ENCODE measurements at places on chromosomes 7 and 10.

DNA sequence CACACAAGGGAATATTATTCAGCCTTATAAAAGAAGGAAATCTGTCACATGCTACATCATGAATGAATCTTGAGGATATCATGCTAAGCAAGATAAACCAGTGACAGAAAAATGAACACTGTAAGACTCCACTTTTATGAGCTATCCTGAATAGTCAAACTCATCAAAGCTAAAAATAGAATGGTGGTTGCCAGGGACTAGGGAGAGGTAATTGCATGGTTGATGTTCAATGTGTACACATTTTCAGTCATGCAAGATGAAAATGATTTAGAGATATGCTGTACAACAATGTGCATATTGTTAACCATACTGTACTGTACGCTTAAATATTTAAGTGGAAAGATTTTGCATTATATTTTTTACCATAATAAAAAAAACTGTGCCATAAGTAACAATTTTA, 1349.1 kb downstream of the XPNPEP1 start:
- no peak for DNase-seq

- DNase-seq = no peak
Observed at GRCh38 chr10:33376976-33377657, 42.6 kb upstream of the NRP1 start.

DNA sequence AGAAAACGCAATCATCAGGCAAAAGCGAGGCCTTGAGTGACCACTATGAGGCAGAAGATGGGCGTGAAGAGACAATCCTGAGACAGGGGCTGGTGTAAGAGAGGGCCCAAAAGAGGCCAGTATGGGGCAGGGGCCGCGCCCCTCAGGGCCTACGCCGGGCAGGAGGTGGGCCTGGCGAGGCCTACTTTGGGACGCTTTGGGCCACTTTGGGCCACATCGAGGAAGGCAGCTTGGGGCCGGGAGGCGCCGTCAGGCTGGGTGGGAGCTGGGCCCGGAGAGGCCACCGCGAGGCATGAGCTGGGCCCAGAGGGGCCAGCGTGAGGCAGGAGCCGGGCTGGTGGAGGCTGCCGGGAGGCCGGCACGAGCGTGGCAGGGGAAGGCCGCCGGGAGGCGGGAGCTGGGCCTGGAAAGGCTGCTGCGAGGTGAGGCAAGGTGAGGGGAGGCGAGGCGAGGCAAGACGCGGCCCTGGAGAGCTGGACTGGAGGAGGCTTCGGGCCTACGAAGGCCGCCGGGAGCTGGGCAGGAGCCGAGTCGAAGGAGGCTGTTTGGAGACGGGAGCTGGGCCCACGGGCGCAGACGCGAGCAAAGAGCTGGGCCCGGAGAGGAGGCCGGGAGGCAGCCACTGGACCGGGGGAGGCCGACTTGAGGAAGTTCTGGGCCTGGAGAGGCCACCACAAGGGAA, 171.3 kb downstream of the TPST1 start:
- no peak for DNase-seq

DNA sequence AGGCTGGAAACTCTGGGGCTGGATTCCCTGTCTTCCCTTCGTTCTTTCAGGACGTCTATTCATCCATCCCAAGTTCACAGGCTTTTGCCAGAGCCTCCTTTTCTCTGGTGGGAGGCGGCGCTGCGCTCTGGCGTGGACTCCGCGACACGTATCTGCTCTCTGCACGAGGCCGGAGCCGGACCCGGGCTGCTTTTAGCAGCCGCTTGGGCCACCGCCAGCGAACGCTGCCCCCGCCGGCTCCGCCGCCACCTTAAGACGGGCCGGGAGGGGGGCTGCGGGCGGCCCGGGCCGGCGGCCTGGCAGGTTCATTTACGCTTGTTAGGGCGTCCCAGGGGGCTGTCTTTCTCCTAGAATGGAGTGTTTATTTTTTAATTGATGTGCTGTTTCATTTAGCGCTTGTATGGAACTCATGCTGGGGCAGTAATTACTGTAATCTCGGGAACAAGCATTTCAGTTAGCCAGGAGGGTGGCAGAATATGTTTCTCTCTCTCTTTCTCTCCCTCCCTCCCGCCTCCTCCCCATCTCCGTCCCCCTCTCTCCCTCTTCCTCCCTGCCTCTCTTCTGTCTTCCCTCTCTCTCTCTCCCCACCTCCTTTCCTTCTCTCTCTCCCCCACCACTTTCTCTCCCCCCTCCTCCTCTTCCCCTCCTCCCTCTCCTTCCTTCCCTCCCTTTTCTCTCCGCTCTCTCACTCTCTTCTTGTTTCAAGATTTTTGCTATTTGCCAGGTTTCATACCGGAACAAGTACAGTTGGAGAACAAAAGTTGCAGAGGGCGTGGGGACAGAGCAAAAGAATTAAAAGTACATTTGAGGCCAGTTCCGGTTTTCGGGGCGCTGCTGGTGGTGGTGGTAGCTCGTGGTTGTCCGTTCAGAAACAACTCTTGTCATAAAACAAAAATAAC, 1.3 kb upstream of the FZD8 start:
- no peak for DNase-seq

- DNase-seq = no peak
Observed at GRCh38 chr7:36851382-36851781, 127.1 kb upstream of the AOAH start.

- no peak for DNase-seq
Observed at GRCh38 chr10:73758704-73759511, 14.7 kb downstream of the SEC24C start.

DNA sequence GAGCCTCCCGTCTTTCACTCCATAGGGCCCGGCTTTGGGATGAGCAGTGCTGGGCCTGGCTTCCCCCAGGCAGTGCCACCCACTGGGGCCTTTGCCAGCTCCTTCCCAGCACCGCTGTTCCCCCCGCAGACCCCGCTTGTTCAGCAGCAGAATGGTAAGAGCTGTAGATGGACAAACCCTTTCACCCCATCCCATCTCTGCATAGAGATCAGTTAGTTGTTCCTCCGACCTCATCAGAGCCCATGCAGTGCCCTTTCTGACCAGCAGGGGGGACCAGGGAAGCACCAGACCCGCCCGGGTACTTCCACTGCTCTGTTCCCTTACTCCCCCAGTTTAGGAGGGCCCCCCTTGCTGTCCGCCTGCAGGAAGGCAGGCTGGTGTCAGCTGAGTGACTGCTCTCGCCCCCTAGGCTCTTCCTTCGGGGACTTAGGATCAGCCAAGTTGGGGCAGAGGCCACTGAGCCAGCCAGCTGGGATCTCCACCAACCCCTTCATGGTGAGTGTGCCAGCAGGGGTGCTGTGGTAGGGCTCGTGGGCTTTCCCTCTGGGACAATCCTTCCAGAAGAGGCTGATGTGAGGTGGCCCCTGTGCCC, 9.8 kb downstream of the SAP25 start:
- DNase-seq = peak; percentile 77

- DNase-seq = no peak
Observed at GRCh38 chr7:135965602-135966001, 11.6 kb downstream of the MTPN start.

GRCh38 chr7:122248472-122248871, 56.1 kb downstream of the FEZF1 start:
- DNase-seq = no peak

DNA sequence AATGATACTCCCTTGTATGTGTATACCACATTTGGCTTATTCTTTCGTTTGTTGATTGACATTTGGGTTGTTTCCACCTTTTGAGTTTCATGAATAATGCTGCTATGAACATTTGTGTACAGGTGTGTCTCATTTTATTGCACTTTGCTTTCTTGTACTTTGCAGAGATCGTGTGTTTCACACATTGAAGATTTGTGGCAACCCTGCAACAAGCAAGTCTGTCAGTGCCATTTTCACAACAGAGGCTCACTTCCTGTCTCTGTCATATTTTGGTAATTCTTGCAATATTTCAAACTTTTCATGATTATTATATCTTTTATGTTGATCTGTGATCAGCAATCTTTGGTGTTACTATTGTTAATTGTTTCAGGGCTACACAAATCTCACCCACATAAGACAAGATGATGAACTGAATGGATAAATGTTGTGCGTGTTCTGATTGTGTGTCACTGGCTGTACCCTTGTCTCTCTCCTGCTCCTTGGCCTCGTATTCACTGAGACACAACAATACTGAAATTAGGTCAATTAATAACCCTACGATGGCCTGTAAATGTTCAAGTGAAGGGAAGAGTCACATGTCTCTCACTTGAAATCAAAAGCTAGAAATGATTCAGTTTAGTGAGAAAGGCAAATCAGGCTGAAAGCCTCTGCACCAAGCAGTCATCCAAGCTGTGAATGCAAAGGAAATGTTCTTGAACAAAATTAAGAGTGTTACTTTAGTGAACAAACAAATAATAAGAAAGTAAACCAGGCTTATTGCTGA, 133.6 kb upstream of the JCAD start:
- no peak for DNase-seq

DNA sequence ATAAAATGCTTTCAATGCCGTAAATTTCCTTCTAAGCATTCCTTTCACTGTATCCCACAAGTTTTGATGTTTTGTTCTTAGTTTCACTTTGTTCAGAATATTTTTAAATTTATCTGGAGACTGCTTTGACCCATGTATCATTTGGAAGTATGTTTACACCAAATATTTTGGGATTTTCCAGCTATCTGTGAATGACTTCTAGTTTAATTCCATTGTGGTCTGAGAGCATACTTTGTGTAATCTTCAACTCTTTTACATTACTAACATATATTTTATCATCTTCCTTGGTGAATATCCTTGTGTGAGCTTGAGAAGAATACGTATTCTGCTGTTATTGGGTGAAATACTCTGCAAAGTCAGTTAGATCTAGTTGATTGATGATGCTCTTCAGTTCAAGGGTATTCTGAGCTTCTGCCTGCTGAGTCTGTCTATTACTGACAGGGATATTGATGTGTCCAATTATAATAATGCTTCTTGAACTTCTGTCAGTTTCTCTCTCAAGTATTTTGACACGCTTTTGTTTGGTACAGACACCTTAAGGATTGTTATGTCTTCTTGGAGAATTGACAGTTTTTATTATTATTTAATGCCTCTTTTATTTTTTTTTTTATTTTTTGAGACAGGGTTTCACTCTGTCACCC, 31.6 kb downstream of the MKLN1 start:
- DNase-seq = no peak

- no peak for DNase-seq
Observed at GRCh38 chr10:49260644-49261296, 38.2 kb upstream of the C10orf71 start.

GRCh38 chr7:47764746-47765145, 182.8 kb upstream of the TNS3 start:
- no peak for DNase-seq

- DNase-seq = no peak
Observed at GRCh38 chr10:82564353-82565196, 689.6 kb downstream of the NRG3 start.

GRCh38 chr7:117185124-117185523, 137.7 kb downstream of the WNT2 start:
- DNase-seq = no peak

DNA sequence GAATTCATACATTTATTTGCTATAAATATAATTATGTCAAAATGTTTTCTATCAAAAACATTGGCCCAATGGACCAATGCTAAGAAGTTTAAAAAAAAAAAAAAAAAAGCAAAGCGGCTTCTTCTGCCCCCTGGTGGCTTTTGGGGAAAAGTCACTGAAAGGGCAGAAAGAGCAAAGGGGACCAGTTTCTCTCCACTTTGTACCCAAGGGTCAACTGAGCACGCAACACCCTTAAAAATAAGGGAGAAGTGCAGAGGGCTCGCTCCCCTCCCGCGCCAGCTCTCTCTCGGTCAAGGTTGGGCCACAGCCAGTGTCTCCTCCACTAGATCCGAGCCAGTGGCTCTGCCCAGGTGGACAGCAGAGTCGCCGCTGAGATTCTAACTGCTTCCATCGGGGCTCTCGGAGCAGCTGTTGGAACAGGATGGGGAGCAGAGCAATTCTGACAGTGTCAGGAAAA, 136.4 kb upstream of the FGFR2 start:
- no peak for DNase-seq

- DNase-seq = no peak
Observed at GRCh38 chr7:127366680-127367079, 25.8 kb downstream of the ZNF800 start.

DNA sequence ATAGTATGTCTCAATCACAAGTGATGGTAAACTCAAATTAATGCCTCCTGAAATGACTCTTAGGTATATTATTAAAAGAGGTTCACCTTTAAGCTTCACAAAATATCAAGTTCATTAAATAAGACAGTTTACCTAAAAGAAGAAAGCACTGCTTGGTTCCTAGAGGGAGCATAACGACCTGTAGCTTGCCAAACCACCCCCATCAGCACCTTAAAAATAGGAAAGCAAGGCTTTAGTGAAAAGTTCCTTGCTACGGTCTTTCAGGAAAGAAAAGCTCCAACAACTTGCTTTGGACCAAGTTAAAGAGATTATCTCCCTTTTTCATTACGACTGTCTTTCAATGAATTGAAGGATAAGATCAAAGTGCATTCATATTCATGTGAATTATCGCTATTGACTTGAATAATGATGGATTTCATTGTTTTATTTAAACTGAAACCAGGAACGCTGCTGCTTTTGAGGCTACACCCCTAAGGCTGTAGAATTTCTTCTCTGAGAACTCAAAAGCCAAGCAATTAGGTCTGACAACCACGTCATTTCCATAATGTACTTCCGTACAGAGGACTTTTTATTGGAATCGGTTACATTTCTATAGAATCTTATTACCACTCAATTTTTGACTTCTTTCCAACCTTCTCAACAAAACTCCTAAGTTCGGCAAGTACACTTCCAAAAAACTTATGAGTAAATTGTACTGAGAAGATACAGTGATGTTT, 7.0 kb upstream of the SPAG6 start:
- DNase-seq = no peak

DNA sequence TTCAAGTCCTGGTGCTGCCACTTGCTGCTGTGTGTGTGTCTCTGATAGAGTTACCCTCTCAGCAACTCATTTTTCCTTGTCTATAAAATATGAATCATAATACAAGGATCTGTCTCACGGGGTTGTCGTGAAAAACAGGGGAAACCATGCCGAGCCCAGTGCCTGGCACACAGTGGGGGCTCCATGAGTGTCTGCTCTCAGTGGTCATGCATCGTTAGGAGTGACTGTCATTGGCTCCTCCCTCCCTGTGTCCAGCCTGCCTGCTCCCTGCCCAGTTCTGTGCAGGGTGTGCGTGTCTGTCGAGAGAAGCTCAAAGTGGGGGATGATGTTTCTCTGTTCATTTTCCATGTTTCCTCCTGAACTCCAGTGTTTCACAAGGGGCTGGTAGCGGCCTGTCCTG, 83.6 kb upstream of the LRRC4 start:
- DNase-seq = no peak

DNA sequence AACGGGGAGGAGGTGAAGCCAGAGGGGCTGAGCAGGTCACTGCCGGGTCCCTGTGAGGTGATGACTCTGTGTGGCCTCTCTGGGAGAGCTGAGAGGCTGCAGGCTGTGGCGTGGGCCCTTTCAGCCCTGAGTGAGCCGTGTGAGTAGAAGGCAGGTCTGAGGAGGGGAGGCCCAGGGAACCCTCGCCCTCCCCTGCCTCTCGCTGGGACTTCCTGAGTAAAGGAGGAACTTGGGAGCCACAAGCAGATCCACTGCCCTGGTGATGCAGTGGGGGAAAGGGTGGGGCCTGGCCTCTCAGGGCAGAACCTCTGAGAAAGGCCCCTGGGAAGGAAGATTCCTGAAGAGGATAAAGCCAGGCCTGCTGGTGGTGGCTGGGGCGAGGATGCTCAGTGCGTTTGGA, 22.8 kb downstream of the EEPD1 start:
- peak; percentile 89 for DNase-seq

All from HL-60 (cell line).